ENCODE measurements at places on chromosomes 5 and 9.

GRCh38 chr5:37165761-37166160 is 83.4 kb downstream of the CPLANE1 start:
- DNase-seq = no peak

DNA sequence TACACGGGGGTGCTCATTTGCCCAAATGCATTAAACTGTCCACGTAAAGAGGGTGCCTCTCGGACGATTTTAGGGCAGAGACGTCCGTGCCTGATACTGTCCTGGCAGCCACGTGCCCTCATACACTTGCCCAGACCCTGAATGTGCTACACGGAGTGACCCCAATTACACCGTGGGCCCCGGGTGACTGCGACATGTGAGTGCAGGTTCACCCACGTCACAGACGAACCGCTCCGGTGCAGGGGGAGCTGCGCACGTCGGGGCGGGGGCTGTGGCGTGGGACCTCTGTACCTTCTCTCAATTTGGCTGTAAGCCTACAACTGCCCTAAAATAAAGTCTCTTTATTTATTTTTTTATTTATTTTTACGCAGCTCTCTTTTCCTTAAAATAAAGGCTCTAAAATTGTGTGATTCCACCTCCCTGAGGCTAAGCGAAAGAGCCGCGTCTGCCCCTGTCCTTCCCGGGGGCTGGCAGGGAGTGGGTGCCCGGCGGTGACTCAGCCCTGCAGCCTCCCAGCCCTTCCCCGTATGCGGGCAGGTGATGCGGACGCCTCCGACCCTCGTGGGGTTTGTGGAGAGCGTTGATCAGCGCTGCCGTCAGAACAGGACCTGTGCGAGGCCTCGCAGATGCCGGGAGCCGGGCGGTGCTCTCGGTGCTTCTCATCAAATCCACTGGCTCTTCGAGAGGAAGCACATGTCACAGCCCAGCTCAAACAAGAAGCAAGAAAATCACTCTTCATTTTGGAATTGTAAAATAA is 9.2 kb upstream of the EGFL7 start:
- no peak for DNase-seq

DNA sequence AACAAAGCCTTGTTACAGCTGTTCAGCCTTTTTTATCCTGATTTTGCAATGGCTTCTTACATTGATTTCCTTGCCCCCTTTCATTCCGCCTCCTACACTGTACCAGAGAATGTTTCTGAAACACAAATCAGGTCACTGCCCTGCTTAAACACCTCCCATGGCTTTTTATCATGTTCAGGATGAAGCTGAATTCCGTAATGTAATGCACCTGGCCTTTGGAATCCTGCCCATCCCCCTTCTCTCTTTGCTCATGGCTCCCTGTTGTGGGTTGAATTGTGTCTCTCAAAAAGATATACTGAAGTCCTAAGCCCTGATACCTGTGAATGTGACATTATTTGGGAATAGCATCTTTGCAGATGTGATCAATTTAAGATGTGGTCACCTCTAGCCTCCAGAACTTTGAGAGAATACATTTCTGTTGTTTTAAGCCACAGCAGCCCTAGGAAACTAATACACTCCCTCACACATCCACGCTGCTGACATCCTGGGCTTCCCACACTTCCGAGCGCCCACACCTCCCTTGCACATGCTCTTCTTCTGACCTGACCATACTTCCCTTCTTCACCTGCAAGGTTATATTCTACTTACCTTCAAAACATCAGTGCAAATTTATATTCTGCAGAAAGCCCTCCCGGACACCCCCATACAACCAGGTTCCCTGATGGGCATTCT is 101.2 kb downstream of the DNAH5 start:
- no peak for DNase-seq

GRCh38 chr5:82018462-82018861 is 46.6 kb downstream of the ATG10 start:
- no peak for DNase-seq

GRCh38 chr9:105639936-105640335 is 22.3 kb upstream of the TAL2 start:
- DNase-seq = no peak

- DNase-seq = no peak
Measured at GRCh38 chr9:135536216-135536615, 9.7 kb upstream of the OBP2A start.

GRCh38 chr9:73116031-73116430 is 35.6 kb upstream of the ANXA1 start:
- DNase-seq = no peak

DNA sequence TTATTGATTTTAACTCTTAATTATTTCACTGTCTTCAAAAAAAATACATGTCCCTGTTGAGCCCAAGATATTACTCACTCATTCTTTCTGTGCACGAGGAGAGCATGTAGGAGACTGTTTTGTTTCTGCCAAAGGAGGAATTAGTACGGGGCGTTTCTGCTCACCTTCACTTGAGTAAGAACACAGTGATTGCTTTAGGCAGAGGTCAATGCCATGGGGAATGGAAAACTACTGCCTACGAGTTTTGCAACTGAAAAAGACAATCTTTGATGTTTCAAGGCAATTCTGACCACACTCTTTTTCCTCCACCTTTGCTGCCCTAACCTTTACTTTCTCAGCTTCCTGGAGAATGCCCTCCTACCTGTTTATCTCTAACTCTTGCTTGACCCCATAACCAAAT is 109.4 kb downstream of the CCDC192 start:
- DNase-seq = no peak

GRCh38 chr5:112594095-112594850 is 143.4 kb upstream of the APC start:
- no peak for DNase-seq

DNA sequence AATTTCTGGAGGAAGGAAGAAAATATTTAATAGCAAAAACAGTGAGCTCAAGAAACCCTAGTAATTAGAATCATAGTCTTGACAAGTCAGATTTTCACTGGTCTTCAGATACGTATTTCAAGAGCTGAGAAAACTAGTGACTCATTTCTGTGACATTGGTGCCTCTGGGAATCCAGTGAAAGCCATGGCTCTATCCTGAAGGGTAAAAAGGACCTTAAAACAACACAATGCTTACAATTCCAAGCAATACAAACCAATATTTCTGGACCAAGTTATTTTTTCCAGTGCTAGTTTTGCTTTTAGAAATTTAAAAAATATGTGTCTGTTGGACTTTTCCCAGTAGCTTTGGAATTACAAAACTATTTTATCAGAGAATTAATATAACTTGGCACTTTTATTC is 140.3 kb downstream of the LPAR1 start:
- no peak for DNase-seq

GRCh38 chr5:123207852-123208251 is 118.8 kb downstream of the PRDM6 start:
- no peak for DNase-seq

GRCh38 chr5:160185626-160186360 is 43.5 kb upstream of the FABP6 start:
- no peak for DNase-seq

GRCh38 chr5:112696786-112697185 is 40.9 kb upstream of the APC start:
- no peak for DNase-seq

GRCh38 chr5:153429761-153430380 is 60.6 kb upstream of the GRIA1 start:
- no peak for DNase-seq

DNA sequence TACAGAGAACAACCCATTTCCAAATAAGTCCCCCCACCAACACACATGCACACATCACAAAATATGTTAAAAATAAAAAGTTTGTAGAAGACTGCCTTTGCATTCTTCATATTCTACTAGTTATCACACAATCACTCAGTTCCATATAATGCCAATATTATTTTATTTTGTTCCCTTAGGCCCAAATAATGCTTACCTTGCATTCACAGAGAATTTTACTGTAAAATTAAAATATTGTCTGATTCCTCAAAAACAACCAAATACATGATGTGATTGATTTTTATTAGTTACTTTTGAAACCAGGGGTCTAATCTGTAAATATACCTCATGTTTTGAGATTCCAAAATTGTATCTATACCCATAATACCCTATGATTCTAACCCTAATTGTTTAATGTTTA is 536.9 kb downstream of the CDH12 start:
- no peak for DNase-seq

DNA sequence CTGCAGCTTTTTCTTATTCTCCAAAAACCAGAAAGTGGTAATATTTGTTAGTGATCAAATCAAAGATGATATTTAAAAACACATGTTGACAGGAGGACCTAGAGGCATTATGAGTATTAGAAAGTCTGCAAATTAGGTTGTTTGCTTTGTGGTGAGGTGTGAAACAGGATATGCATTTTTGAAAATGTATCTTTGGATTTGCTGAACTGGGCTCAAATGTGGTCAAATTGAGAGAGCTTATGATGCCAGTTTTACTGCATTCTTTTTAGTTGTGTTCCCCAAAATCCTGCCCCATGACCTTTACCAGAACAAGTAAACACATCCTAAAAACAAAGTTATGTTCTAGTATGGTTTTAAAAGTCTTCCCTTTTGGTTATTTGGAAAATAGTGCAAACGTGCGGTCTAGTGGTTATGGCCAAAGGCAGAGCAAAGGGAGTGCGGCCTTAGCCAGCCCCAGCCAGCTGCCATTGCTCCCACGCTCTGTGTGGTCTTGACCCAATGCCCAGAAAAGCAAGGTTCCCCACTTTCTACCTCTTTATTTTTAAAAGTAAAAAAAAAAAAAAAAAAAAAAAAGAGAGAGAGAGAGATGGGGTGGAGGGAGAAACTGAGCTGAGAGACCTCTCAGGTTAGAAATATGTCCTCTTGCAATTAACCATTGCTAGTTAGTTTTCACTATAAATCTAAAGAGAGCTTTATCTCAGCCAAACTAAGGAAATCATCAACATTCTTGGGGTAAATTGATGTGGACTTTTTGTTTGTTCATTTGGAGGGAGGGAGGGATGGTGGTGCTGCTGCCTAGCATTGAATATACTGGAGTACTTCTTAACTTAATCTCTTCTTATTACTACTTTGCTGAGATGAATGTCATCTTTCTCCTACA is 176.6 kb downstream of the ARHGAP26 start:
- DNase-seq = no peak

GRCh38 chr5:31800351-31800750 is 161.4 kb downstream of the PDZD2 start:
- DNase-seq = no peak

GRCh38 chr9:100211476-100211875 is 112.4 kb downstream of the INVS start:
- DNase-seq = no peak

DNA sequence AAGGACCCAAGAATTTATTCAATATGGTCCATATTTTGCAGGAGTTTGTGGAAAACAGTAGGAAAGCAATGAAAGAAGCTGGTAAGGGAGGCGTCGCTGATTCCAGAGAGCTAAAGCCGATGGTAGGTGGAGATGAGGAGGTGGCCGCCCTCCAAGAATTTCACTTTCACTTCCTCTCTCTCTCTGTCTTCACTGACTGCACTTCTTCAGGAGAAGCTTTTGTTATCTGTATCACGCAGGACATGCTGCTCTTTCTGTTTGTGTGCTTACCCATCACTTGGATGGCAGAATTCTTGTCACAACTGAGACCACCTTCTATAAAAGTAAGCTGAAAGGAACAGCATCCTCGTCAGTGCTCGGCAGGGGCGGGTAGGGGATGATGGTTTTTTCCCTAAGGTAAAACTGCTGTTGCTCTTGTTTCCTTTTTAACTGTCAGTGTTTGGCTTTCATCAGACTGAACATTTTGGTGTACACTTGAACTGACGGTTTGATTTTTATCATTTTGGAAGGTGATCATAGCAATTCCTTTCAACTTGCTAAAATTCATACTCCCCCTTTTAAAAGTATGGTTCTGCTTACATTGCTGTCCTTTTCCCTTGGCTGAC is 62.4 kb upstream of the FSD1L start:
- no peak for DNase-seq

DNA sequence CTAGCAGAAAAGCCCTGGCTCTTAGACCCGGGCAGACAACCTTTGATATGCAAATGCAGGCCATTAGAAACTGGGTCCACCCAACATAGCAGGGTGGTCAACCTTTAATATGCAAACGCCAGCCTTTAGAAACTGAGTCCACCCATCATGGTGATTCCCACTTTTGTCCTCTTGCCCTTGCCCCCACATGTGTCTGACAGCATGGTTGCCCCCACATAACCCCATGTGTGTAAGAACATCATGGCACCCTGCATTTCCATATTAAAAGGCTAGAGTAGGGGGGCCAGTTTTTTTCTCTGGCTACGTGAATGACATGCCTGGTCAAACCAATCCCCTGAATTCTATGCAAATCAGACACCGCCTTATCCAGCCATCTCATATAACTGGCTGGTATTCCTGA is 273.2 kb upstream of the PRDM9 start:
- no peak for DNase-seq

- DNase-seq = no peak
Measured at GRCh38 chr5:92206681-92207080, 823.6 kb upstream of the ARRDC3 start.

- no peak for DNase-seq
Measured at GRCh38 chr5:95081500-95081960, 203.4 kb downstream of the MCTP1 start.

- DNase-seq = no peak
Measured at GRCh38 chr5:61816146-61816545, 484.1 kb downstream of the ZSWIM6 start.

- DNase-seq = no peak
Measured at GRCh38 chr5:138369706-138370105, 17.2 kb downstream of the KDM3B start.

DNA sequence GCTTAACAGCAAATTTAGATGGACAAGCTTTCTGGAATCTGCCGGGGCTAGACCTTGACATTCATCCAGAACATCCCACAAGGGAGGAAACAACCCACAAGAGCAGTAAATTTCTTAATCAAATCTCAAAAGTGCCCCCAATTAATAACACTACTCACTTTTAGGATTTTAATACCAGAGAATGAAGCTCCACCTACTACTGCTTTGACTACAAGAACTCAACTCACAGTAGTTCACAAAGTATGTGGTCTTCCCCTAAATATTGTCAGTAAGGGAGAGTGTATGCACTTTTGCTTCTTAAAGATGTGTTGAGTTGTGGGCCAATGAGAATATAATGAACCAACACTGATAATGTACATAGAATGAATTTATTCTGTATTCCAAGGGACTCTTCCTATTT is 94.7 kb downstream of the EBF1 start:
- DNase-seq = no peak

GRCh38 chr5:82707741-82708140 is 369.5 kb downstream of the TMEM167A start:
- DNase-seq = no peak

- no peak for DNase-seq
Measured at GRCh38 chr9:22010866-22011625, 1.9 kb upstream of the CDKN2B start.

- no peak for DNase-seq
Measured at GRCh38 chr9:86176468-86176867, 77.1 kb upstream of the GOLM1 start.

DNA sequence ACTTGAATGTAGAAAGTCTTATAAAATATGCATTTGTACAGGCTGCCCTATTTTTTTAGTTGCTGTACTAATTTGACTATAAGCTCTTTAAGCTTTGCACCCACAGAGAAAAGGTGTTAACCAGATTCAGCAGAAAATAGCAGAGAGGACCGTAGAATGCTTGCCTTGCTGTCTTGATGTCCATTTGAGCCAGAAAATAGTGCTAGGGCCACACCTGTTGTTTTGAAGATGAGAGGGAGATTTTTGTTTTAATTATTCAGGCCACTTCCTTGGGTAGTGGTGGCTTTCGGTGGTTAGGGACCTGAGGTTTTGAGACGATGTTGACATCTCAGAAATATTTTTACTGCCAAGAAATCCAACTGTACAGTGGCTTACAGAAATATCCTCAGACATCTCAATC is 196.0 kb downstream of the SPATA31D1 start:
- DNase-seq = no peak

- no peak for DNase-seq
Measured at GRCh38 chr5:133716532-133717183, 104.3 kb upstream of the FSTL4 start.

- no peak for DNase-seq
Measured at GRCh38 chr5:112917453-112917995, 4.5 kb downstream of the REEP5 start.

Measured in activated CD8-positive, alpha-beta memory T cell treated with anti-CD3 and anti-CD28 coated beads for 1 hour (primary cell).